NCI-H82 (cell line): ENCODE measurements at places on chromosomes 5 and 9.
A peak's percentile ranks its signal among the peaks of the same experiment; 100 is the strongest.

DNA sequence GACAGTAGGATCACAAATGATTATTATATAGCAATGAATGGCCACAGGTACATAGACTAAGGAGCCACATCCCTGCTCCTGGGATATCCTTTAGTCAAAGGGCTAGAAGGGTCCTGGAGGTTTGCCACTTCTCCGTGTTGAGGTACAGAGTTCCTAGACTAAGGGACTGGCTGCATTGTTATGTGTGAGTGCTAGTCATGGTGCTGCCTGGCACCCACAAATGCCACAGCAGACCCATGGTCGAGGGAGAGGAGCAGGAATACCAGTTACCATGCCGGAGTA lies 47.4 kb downstream of the EXOSC2 start:
- DNase-seq, result no peak

- DNase-seq, result no peak
Measured at GRCh38 chr5:94093300-94093699, 351.9 kb upstream of the POU5F2 start.

DNA sequence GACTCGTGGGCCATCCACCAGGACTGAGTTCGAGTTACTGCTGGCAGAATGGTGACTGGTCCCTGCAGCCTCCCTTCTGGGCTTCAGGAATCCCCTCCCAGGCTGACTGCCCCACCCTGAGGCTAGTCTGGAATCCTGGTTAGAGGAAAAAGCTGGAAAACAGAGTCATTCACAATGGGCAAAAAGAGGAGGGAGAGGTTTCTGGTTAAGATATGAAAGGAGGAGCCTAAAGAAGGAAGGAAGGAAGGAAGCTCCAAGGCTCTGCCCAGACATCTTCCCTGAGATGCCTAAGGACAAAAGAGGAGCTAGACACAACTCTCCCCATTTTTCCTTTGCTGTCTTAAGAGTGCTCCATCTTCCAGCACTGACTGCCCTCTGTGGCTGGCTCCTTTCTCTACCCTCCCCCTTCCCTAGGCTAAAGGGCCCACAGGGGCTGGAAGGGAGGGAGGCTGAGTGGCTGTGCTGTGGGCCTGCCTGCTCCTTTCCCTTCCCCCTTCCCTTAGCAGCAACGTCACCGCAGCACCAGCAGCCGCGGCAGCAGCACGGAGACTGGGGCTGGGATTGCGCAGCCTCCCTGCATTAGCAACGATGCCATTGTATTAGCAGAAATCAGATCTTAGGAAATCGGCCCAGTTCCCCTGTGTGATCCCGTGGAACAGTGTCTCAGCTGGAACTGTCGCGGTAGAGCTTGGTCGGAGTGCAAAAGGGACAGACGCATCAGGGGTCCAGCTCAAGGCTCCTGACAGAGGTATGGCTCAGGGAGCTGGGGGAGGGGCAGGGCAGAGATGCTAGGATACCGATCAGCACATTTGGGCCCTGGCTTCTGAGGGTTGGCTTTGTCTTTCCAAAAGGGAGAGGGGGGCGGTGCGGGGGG lies 48.7 kb downstream of the RUSC2 start:
- DNase-seq, result peak; percentile 34

- DNase-seq, result no peak
Measured at GRCh38 chr5:170121321-170121720, 15.6 kb downstream of the FOXI1 start.

- DNase-seq, result no peak
Measured at GRCh38 chr5:139552893-139553575, 8.1 kb upstream of the UBE2D2 start.

DNA sequence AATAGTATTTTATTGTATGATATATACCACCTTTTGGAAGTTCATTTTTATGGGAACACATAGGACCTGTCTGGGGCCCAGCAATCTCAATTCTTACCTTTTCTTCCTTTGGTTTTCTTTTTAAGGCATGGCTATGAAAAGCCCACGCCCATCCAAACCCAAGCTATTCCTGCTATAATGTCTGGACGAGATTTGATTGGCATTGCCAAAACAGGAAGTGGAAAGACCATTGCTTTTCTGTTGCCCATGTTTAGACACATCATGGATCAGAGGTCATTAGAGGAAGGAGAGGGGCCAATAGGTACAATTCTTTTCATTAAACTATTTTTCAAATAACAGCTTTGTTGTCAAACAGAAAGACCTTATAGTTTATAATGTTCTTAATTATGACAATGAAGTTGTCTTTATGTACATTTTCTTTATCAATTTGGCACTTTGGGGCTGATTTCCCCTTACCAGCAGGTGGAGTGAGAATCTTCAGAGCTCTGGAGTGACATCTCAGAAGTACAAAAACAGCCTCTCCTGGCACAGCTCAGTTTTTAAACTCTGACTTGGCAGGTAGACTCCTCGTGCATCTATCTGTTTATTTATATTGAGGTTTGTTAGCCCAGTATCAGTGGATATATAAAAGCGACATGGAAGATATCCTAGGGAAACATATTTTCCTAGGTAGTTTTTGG lies 25.8 kb downstream of the DDX46 start:
- DNase-seq, result no peak

DNA sequence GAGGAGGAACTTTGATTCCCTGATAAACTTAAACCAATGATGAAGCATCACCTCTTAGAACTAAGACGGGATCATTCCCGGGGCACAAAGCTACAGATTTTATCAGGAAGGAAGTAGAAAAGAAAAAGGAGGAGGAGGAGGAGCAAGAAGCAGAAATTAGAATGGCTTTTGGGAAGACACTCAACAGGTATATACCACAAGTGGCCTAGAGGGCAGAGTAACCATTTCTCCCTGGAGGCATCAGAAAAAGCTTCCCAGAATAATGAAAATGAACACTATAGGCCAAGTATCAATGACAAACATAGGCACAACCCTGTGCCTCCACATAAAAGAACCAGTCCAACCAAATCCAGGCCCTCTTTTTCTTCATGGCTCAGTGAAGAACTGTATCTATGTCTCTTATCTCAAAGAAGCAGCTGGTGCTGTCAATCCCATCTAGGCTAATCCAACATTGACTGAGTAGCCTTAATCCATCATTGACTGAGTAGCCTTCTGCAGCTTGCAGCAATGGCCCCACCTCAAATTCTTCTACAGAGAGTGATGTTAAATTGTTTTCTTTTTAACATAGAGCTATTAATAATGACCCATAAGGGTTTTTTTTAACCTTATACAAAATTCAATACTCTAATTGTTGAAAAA lies 178.8 kb upstream of the KIF2A start:
- DNase-seq, result peak; percentile 85

DNA sequence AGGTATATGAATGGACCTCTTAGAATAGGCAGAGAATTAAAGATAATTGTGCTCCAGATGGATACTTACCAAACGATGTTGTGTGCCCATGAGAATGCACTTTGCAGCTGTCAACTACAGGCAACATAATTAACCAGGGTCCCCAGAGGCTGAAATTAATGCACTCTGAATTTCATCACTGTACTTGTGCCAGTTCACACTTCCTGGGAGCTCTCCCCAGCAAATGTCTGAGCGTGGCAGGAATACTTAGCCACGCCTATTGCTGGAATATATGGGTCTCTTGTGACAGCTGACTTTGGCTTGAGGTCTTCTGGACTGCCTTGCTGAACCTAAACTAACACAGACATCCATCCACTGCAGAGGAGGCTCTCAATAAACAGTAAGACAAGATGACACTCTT lies 11.9 kb upstream of the C1QTNF2 start:
- peak; percentile 42 for DNase-seq

GRCh38 chr9:110142253-110142652 lies 65.7 kb downstream of the C9orf152 start:
- DNase-seq, result no peak

GRCh38 chr9:34559624-34560455 lies 29.7 kb downstream of the CNTFR start:
- DNase-seq, result no peak

DNA sequence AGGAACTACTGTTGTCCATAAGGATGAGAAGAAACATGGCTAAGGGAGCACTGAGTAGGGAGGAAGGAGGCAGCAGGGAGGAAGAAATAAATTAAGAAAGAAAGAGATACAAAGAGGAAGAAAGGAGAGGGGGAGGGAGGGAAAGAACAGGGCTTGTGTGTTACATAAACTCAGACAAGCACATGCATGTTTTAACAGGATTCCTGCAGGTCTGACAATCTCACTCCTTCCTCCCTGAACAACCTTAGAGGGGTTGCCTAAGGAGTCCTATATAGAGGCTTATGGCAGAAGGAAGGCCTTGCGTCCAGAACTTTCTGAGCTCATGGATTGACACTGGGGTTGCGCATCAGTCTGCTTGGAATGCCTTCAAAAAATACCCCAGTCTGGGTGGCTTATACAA lies 4.2 kb upstream of the KCNIP1 start:
- no peak for DNase-seq

DNA sequence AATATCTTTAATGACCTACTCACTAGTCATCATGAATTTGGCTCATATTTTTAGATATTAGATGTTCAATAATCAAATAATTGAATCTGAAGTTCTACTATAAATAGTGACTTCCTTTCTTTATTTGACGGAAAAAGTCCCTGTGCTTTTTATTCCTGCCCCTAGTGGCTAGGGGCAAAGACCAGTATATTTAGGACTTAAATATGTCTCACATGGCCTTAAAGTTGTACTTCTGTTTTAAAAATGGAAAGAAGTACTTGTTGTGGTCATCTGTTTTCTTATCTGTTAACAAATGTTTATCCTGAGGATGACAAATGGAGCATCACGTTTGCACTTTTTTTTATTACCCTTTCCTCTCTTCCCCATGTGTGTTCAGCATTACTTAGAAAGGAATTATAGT lies 89.2 kb upstream of the GRHPR start:
- no peak for DNase-seq

DNA sequence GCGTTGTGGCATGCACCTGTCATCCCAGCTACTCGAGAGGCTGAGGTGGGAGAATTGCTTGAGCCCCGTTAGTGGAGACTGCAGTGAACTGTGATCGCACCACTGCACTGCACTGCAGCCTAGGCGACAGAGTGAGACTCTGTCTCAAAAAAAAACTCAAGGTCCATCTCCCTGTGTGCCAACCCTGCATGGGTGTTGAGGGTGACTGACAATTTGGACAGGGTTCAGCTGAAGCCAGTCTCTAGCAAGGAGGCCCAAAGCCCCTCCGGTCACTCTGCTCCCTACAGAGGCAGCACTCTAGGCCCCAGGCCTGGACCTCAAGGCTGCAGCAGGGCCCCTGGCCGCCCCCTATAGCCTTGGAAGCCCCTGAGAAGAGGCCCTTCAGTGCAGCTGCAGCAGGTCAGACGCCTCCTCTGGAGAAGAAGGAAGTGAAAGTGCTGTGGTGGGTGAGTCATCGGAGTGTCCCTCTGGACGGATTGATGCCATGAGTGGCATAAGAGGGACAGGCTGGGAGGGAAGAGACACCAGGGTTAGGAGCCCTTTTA lies 39.2 kb upstream of the NEK6 start:
- no peak for DNase-seq

GRCh38 chr9:133210609-133211008 lies 1.6 kb upstream of the OBP2B start:
- DNase-seq, result no peak

- no peak for DNase-seq
Measured at GRCh38 chr9:114028646-114029045, 49.5 kb downstream of the AMBP start.

DNA sequence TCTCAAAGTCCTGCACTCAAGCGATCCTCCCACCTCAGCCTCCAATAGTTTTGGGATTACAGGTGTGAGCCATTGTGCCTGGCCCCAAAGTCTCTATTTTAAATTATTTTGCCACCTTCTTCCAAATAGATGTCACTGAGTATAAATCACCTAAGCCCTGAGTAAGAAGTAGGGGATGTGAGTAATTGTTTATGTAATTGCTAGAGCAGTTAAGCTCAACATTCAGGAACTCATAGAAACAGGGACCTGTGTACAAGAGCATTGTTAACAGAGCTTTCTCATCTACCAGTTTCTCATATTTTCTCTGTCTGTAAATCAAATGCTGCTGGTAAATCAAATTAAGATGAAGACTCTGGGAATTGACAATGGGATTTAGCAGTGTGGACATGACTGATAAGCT lies 26.3 kb downstream of the CDK7 start:
- no peak for DNase-seq

DNA sequence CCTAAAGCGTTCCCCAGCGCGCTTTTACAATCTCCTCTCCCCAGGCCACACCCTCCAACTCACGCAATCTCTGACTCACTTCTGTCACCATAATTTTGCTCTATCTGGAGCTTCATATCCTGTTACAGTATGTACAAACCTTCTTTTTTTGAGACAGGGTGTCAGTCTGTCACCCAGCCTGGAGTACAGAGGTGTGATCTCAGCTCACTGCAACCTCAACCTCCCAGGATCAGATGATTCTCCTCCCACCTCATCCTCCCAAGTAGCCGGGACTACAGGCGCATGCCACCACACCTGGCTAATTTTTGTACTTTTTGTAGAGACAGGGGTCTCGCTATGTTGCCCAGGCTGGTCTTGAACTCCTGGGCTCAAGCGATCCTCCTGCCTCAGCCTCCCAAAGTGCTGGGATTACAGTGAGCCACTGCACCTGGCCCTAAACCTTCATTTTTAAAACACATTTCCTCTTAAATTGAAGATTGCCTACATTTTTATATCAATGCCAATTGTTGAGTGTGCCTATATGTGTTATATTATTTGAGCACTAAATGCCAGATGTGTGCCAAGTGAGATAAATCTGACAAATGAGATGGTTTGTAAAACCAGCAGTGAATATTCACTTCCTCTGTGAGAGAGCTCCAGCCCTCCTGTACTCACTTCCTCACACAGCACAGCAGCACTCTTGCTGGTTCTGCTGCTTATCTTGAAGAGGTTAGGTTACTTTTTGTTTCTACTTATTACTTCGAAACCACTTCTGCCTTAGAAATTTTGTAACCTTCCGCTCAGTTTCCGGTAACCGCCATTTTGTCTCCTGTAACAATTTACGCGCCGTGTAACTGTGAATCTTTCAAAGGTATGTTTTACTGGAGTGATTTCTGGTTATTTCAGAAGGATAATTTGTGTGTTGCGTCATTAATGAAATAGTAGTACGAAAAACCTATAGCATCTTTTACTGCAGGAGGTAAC lies 57.9 kb downstream of the DOCK8 start:
- no peak for DNase-seq

DNA sequence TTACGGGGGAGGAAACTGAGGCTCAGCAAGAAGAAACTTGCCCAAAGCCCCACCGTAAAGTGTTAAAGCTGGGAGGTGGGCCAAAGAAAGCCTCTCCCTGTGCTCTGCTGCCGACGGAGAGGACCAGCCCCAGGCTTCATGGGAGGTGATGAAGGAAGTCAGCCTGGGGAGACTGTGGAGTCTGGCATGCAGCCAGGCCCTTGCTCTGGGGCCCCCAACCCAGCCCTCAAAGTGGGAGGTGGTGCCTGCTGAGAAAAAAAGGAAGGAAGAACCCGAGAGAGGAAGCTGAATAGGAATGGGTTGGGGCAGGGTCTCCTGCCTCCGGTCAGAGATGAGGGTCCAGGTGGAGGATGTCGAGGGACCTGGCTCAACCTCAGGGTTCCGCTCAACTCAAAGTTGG lies 3.8 kb downstream of the RNF44 start:
- no peak for DNase-seq

GRCh38 chr5:82886911-82887310 lies 190.3 kb downstream of the TMEM167A start:
- DNase-seq, result no peak
